Gastrocnemius medialis (tissue), 4 donors: ENCODE measurements at places on chromosomes 16 and 17.

DNA sequence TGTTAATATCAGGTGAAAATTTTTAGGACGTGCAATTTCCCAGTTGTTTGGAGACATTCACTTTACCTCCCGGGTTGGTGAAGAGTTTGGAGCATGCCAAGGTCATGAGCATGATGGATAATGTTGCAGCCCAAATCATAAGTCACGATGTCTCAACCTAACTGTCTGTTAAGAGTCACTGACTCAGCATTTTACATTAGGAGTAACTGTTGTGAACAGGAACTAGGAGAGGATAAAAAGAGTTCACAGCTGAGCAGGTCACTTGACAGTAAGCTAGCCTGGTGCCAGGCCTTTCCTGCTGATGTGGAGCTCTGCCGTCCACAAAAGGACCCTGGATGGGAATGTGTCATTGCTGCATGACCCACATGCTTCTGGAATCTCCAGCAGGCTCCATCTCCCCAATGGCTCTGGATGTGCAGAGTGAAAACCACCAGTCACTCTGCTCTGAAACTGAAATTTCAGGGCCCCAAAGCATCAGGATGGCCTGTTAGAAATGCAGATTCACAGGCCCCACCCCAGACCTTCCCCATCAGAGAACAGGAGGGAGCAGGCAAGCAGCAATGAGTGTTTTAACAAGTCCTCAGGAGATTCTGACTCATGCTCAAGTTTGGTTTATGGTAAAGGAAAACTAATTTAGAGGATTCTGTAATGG is 371.6 kb upstream of the MAF start:
- no peak for DNase-seq

DNA sequence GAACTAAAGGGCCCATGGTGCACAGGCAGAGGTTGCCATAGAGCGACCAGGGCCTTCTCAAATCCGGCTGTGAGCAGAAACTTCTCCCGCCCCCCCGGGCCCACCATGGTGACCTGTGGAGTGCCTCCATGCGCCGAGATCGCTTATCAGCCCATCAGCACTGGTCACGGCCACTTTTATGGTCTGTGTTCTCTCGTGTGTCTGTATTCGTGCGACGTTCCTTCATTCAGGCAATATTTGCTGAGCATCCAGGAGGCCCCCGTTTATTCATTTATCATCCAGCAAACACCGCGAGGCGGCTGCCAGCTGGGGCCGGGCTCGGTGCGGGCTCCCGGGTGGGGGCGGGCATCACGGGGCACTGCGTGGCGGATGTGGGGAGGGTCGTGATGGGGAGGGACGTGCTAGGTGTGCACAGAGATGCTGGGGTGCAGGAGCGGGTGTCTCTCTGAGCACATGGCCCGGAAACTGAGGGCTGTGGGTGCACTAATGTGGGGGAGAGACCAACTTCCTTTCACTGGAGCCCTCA is 88.0 kb upstream of the CBX4 start:
- no peak for DNase-seq

DNA sequence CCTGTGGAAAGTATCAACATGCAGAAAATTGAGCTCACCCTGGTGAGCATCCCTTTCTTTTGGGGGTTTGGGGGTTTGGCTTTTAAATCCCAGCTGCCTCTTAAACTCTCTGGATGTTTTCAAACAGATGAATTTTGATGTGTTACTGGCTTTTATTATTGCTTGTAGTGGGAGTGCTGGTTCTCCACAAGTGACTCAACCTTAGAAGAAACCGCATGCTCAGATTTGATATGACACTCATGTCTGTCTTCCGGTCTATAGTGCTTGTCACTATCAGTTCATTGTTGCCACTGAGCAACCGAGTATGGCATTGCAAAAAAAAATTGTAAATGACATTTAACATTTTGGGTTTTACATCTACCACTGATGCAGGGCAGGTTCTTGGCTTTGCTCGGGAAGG is 104.5 kb downstream of the HS3ST4 start:
- DNase-seq: no peak

GRCh38 chr17:82325286-82326180 is 8.0 kb downstream of the SECTM1 start:
- DNase-seq: no peak

DNA sequence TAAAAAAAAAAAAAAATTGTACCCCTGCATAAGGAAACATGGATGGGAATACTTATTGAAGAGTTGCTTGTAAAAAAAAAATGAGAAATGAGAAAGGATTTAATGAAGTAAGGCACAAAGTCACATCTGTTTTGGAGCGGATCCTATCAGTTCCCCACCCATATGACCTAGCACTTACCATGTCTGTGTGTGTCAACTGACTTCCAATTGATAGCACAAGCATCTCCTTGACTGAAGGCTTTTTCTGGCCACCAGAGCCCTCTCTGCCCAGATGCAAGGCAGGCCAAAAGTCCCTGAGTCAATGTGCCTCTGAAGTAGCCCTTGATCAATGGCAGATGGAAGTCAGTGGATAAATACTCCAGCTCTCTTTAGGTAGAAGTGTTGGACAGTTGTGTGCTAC is 13.4 kb upstream of the NLK start:
- DNase-seq: no peak

- no peak for DNase-seq
These were observed 43.3 kb downstream of the SALL1 start for GRCh38 chr16:51107742-51108141.

- peak; percentile 10 for DNase-seq
These were observed 101.5 kb downstream of the CLEC16A start for GRCh38 chr16:11045846-11046245.

GRCh38 chr16:20673071-20673806 is 24.2 kb downstream of the ACSM1 start:
- DNase-seq: no peak

DNA sequence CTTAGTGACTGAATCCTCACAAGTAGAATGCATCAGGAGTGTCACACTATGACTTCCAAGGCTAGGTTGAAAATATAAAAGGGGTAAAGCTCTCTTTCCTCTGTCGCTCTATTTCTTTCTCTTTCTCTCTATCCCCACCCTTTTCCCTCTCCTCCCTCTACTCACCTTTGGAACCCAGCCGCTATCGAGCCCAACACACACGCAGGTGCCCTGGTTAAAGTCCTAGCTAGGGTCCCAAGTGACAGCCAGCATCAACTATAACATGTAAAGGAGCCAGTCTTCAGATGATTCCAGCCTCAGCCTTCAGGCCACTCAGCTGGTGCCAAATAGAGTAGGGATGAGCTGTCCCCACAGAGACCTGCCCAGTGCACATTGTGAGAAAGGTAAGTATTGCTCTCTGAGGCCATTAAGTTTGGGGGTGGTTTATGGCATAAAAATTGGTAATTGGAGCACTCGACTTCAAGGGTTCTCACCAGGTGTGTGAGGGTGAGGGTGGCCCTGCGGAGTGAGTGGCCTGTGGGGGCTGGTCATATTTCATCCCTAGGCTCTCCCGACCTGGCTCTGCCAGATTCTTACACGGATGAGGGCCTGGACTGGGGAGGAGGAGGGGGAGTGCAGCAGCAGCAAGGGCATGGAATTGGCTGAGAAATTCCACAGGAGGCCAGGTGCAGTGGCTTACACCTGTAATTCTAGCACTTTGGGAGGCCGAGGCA is 14.9 kb upstream of the C16orf54 start:
- no peak for DNase-seq

DNA sequence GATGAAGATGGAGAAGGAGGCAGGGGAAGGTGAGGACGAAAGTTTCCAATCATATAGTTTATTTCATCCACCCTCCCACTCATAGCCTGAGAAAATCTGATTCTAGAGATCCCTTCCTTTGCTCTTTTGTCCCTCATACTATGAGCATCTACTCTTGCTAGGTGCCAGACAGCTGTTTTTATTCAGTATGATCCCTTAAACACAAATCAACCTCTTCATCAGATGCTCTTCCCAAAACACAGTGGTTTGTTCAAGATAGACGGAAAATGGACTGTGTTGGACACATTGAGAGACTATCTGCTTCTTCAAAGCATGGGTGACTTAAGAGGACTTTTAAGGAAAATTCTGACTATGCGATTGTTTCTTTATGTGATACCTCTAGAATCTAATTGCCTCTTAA is 49.4 kb upstream of the XYLT1 start:
- no peak for DNase-seq

GRCh38 chr17:56648806-56649205 is 55.3 kb downstream of the NOG start:
- DNase-seq: no peak

DNA sequence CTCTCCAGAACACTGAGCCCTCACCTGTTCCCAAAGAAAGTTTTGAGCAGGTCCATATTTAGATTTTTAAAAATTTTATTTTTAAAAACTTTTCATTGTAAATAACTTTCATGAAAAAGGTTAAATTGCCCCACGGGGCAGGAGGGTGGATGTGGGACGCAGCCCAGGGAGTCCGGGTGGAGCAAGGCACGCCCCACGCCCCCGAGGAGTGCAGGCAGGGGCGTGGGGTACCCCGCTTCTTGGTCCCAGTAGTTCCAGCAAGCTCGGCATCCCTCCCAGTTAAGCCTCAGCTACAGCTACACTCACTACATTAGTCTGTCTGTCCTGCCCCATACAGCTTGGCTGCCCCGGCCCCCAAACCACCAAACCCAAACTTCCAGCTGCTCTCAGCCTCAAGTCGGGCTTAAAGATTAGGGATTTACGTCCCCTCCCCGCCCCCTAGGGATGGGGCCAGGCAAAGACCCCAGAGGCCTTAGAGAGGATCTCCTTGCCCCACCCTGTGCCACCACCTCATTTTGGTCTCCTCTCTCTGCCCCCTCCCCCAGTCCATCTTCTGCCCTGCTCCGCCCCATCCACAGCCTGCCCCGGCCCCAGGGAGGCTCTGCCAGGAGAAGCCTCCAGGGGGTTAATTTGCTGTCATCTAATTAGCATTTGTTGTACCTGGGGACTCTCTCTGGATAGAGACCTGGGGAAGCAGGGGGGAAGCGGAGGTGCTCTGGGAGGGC is 4.6 kb downstream of the FOXJ1 start:
- no peak for DNase-seq

DNA sequence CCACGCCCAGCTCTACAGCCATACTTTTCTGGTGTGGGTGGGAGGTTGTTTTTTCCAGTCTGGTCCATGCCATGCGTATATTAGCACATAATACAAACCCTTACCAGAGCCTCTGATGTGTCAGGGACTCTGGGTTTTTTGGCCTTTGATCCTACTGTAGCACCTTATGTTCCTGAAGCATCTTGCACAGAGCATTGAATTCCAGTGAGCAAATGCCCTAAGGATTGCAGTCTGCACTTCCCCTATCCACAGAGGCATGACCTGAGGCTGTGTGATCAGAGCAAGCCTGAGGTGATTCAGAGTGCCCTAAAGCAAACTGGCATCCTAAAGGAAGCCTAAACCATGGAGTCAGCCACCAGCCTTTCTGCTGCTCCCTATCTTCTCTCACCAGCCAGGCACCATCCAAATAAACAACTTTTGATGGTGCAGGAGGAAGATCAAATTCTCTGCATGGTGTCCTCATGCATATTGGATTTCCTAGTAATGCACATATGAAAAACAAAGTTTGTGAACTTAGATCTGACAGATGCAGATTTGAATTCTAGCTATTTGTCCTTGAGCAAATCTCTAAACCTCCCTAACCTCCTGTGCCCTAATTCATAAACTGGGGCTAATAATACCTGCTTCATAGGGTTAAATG is 41.2 kb upstream of the HAS3 start:
- peak; percentile 6 for DNase-seq

DNA sequence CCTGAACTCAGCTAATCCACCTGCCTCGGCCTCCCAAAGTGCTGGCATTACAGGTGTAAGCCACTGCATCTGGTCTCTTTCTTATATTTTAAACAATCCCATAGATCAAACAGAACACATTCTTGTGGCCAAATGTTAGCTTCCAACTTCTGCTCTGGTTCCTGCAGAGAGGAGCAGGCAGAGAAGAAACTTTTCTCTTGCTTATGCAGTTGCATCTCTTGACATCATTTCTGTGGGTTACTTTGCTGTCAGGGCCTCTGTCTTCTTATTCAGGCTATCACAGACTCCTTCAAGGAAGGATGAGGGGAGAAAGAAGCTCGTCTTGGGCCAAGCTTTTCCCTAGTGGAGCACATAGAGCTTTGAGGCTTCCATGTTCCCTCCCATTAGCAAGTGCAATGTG is 7.8 kb downstream of the HSD17B2 start:
- DNase-seq: no peak

DNA sequence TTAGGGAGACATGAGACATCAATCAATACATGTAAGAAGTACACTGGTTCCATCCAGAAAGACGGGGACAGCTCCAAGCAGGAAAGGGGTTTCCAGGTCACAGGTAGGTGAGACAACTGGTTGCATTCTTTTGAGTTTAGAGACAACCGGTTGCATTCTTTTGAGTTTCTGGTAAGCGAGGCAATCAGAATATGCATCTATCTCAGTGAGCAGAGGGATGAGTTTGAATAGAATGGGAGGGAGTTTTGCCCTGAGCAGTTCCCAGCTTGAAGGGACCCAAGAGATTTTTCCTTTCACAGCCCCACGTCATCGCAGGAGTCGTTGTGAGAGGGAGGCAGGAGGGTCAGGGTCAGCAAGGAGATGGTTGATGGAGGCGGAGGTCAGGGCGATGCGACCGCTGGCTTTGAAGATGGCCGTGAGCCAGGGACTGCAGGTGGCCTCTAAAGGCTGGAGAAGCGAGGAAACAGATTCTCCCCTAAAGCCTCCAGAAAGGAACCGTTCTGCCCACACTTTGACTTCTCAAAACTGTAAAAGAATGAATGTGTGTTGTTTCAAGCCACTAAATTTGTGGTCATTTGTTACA is 36.5 kb downstream of the IRF8 start:
- DNase-seq: no peak

DNA sequence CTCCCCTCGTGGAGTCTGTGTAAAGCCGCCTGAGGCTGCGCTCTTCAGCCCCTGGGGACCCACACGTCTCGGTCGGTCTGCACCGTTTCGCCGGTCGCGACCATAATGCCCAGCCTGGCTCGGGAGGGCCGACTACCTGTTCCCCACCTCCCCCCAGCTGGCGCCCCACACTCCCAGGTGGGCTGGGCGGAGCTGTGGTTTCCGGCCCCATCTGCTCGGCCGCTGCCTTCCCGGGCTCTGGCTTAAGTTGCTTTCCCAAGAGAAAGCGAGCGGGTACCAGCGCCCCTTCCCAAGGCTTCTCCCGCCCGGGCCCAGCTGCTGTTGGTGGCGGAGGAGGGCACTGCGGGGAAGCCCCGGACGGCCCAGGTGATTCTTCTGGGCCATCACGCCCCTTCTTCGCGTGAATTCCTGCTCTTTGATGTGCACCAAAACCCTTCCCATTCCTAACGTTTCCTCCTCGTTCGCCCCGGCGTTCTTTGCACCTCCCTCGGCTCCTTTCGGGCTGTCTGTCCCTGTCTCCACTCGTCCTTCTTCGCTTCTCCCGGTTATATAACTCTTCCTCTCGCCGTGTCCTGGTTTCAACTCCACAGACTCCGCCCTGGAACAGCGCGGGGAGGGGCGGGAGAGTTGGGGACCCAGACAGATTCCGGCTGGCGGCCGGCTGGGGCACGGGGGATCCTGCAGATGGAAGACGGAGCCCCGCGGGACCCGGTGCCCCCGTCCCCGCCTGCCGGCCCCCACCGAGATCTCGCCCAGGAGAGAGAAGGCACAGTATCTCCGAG is 2.0 kb downstream of the KDM6B start:
- DNase-seq: peak; percentile 75
